ELR (cell line): ENCODE measurements at places on chromosomes 5 and 9.
A peak's percentile ranks its signal among the peaks of the same experiment; 100 is the strongest.

GRCh38 chr5:80189701-80190100, 66.1 kb downstream of the SERINC5 start:
- DNase-seq: no peak

DNA sequence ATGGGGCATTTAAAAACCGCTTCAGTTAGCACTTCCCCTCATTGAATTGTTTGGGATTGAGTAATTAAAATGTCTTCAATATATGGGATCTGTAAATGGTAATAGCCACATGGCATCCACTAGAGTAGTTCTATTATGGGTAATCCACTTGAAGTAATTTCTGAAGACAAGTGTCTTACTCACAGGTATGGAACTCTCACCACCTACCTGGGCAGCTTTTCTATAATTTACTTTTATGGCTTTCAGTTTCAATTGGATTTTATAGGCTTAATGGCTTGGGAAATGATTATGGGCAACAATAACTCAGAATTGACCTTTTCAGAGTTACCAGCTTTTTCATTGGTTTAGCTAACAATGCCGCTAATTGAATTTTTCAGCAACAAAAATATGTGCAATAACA, 597.9 kb downstream of the PTPRD start:
- no peak for DNase-seq

DNA sequence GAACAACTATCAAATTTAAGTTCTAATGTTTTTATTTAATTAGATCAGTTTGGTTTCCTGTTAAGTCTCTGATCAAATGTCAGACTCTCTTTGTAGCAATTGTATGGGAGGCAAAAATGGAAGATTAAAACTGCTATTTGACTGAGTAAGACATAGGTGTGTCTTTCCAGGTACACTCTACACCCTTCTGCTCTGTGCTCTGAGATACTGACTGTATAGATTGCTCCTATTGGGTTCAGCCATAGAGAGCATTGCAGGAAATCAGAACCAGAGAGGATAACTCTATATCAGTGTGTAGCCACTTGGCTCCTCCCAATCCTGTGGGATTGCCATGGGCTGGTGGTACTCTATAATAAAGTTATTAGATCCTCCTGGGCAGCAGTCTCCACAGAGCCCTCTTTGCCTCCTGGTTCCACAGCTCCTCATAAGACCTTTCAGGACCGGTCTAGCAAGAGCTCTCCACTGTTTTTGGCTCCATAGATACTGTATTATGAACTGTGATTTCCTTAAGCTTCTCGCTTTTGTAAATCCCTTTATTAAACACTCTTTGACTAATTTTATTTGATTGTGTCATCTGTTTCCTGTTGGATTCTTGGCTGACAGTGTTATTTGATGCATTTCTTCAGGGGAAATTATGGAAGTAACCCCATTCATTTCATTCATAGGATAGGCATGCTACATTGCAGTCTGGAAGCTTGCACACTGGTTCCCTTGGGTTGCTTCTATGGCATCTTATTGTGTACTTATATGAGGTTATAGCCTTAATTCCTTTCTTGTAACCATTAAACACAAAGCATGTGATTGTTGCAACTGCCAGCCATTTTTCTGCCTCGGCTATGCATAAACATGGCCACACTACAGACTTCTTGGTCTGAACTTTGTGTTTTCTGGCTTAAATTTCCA, 115.6 kb downstream of the VCAN start:
- no peak for DNase-seq

DNA sequence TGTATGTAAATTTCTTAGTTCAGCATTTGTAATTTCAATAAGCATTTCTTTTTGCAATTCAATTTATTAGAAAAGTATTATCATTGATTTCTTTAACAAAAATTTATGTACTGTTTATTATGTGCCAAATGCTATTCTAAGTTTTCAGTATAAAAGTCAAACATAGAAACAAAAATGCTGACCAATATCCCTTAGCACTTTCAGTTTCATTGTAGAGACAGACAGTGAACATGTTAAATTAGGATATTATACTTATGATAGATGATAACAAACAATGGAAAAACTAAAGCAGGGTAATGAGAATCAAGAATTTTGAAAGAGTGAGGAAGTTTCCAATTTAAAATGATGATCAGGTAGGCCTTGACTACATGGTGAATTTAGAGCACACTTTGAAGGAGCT, 1106.0 kb downstream of the TAF11L14 start:
- no peak for DNase-seq

DNA sequence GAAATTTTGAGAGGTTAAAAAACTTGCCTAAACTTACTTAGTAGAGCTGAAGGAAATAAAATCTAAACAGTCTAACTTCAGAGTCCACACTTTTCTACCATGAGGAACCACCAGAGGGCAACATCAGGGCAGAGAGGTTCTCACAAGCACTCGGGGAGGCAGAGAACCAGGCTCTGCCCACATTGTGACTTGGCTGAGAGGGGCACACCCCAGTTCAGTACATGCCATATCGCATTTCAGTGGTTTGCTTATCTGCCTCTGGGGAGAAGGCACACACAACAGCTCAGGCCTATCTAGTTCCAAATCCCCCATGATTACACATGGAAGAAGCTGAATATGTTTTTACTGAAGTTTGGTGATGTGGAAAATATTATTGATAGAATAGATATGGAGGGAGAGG, 49.2 kb downstream of the EQTN start:
- peak; percentile 52 for DNase-seq

DNA sequence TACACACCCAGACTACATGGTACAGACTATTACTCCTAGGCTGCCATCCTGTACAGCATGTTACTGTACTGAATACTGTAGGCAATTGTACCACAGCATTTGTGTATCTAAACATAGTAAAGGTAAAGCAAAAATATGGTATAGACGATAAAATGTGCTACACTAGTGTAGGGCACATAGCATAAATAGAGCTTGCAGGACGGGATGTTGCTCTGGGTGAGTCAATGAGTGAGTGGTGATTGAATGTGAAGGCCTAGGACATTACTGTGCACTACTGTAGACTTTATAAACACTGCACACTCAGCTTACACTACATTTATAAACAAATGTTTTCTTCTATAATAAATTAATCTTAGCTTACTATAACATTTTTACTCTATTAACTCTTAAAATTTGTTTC, 25.6 kb downstream of the ANKRD55 start:
- peak; percentile 79 for DNase-seq

GRCh38 chr5:132050136-132050535, 10.3 kb upstream of the IL3 start:
- DNase-seq: no peak

DNA sequence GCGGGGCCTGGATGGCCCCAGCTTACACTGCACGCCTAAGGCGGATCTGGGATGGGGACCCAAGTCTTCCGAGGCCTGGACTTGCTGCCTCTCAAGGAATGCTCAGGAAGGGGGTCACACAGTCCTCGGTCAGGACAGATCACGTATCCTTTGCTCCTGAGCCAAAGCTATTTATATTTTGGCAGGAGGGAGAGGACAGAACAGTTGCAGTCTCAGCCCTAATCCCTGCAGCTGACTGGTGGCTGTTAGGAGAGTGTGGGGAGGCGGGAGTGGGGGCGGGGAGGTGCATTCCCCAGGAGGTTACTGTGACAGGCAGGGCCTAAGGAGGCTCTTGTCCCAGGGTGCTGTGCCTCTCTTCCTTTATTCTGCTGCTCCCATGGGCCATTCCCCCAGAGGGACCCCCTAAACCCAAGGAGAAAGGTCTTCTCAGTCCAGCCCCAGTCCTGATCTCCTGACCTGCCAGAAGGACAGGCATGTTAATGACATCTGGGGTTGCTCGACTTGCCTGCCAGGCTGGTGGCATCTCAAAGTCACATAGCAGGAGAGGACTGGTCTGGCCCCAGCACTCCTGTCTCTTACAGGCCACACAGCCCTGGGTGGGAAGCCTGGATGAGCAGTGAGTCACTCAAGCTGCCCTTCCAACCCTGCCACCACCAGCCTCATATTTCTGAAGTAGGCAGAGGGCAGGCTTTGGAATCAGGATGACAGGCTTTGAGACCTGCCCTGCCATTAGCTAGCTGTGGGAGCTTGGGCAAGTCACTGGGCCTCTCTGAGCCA, 51.9 kb downstream of the COL27A1 start:
- DNase-seq: peak; percentile 55

GRCh38 chr5:68456756-68457217, 241.2 kb downstream of the PIK3R1 start:
- peak; percentile 75 for DNase-seq

DNA sequence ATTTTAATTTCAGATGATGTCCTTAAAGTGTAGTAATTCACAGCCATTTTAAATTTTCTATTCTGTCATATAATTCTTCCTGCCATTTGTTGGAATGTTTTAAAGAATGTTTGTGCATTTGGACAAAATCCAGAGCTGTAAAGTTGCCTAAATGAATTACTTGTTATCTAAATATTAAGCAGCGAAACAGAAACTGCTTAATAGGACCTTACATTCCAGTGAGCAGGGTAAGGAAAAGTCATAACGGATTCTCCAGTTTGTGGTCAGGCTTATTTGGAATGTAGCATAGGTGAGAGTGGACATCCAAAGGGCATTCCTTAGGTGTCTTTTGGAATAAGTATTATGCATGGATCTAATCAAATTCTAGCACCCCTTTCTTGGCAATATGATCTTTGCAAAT, 410.4 kb upstream of the PTPRD start:
- DNase-seq: no peak

- peak; percentile 24 for DNase-seq
Measured at GRCh38 chr9:109781086-109781485, 1.1 kb downstream of the PALM2AKAP2 start.

DNA sequence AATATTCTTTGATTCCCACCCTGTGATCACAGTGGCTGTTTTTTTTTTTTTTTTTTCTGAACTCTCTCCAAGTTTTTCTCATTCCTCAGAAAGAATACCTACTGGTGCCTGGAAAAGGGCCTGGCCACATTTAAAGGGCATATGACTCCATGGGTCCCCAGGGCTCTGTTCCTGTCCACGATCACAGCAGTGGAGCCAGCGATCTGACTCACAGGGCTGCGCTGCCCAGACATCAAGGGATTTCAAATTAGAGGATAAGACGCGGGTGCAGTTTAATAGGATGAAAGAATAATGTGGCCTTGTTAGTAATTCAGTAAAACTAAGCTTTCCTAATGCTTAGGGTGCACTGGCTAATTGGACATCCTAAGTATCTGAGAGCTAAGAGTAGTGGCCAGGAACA, 175.1 kb upstream of the MSX2 start:
- DNase-seq: no peak

- DNase-seq: peak; percentile 57
Measured at GRCh38 chr5:109328626-109329025, 81.1 kb downstream of the PJA2 start.

DNA sequence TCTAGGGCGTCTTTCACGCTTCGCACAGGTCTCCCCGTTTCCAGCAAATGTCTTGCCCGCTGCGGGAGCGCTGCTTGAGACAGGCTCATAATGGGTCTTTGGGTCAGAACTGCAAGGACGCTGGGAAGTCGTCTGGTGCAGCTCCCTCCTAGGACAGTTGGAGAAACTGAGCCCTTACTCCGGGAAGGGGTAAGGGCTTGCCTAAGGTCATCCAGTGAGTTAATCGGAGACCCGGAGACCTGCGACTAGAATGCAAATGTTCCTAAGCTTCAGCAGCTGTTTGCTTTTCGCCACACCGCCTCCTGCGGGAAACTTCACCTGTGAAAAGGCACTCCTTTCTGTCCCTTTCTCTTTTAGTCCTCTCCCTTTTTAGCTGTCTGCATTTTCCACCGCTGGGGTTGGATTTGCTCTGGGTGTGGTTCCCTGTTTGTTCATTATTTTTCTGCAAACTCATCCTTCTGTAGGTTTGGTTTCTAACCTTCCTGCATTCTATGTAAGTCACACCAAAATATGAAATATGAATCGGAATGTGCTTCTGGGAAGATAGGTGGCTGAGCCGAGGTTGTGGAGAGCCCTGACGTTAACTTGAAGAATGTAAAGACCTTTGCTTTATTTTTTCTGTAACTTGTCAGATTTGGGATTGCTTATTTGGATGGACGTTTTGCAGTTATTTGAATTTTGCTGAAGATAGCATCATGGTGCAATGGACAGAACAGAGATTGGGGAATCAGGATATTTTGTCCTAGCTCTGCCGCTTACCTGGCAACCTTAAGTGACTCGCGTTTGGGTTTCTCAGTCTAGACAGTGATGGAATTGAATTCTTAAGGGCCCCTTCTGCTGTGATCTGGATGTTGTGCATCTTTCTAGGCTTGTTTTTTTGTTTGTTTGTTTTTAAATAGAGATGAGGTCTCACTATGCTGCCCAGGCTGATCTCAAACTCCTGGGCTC, 909 bp downstream of the SLC36A1 start:
- peak; percentile 34 for DNase-seq

DNA sequence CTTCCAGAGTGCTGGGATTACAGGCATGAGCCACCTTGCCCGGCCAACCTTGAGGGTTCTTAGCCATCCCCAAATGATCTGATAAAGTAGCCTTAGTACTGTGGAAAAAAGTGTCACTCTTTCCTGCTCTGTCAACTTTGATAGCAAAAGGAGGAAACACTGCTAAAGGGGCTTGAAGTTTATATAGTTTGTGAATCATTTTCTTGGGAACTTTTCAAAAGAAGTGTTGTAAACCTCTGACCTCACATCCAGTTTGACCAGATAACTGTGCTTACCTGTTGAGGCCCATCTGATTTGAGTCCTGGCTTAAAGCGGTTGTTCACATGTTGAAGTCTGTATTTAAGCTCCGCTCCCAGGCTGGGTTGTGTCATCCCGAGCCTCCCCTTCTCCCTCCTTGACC, 303.3 kb downstream of the DOCK8 start:
- DNase-seq: no peak

DNA sequence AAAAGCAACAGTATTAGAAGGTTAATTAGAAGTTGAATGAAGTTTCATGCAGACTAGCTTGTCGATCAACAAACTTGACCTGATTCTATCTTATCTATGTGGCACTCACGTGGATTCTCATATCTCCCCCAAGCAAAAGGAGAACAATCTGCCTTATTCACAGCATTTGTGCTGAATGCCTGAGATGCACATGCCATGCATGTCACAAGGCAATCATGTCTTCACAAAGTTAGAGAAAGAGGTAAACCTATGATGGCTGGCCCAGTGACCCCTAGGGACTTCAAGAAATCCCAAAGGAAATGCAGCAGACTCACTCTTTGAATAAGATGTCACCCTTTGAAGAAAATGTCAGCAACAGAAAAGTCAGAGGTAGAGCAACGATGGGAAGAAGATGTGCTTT, 17.6 kb upstream of the SHOC1 start:
- DNase-seq: no peak

GRCh38 chr5:54090495-54091120, 219.8 kb downstream of the ARL15 start:
- peak; percentile 85 for DNase-seq

DNA sequence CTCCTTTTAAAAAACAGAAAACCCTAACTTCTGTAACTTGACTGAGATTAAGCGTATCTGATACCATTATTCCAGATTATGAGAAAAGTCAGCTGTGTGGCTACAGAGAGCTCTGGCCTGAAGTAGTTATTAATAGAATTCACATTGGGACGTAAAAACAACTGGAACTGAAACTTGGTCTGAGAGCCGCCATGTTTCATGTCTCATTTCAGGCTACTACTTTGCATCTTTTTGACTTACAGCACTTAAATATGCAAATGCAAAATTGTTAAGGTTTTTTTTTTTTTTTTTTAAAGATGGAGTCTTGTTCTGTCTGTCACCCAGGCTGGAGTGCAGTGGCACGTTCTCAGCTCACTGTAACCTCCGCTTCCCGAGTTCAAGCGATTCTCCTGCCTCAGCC, 25.2 kb downstream of the MAP3K1 start:
- no peak for DNase-seq
